DMS153 (cell line): ENCODE measurements at places on chromosomes 12 and 14.

DNA sequence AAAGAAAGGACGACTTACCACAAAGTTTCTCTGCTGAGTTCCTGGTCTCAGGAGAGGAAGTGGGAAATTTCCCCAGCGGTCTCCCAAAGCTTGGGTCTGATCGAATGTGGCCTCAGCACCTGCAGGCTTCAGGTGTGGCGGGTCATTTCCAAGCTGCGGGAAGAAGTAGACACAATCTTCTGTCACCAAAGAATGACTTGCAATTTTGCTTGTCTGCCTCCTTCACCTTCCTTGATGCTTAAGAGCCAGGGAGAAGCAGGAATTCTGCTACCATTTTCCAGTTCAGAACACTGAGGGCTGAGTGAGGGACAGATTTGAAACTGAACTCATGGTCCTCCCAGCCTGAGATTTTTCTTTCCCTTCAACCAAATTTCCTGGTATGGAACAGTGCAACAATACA, 87.8 kb downstream of the RIMBP2 start:
- no peak for DNase-seq

DNA sequence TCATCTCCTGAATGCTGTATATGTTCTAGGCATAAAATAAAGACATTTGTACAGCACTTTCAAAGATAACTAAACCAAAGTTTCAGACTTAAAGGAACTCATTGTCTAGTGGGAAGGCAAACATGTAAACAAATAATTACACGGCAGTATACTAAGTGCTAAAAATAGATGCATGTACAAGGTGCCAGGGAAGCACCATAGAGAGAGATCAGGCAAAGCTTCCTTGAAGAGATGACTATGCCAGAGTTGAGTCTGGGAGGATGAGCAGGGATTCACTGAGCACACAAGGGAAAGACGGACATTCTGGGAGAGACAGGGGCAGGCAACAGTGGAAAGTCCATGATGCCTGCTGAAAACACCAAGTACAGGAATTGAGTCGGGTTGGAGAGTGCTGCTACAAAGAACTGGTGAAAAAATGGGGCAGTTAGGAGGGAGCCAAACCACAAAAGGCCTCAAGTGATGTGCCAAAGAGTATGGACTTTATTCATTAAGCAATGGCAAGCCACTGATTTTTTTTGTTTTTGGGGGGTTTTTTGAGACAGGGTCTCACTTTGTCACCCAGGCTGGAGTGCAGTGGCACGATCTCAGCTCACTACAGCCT, 26.8 kb downstream of the ANKS1B start:
- DNase-seq, result no peak

- DNase-seq, result peak; percentile 8
Measured at GRCh38 chr14:76386944-76387782, 11.2 kb downstream of the ESRRB start.

- DNase-seq, result no peak
Measured at GRCh38 chr12:124661341-124661740, 93.9 kb upstream of the NCOR2 start.

- DNase-seq, result peak; percentile 7
Measured at GRCh38 chr12:108129017-108129812, at the start of gene WSCD2. TSS of gene WSCD2 (plus strand) at chr12:108129288. CDS start at chr12:108195833, 66,545 bp downstream.
